ENCODE measurements at places on chromosomes 1 and 21. TPM values are rescaled to one million over a fixed set of nuclear protein-coding genes. Genes with fewer than 3 reads are reported as not detected.

CCDC30 gene
- 3.0 TPM for total RNA-seq

- no peak for DNase-seq
These were observed 347.0 kb upstream of the AJAP1 start for GRCh38 chr1:4307468-4307845.

PIGM gene
- total RNA-seq: 5.9 TPM

GRCh38 chr1:247210062-247210375, 38.2 kb upstream of the ZNF124 start:
- DNase-seq: no peak

GRCh38 chr1:55375617-55376258, 160.6 kb upstream of the USP24 start:
- DNase-seq: peak; percentile 30

DNA sequence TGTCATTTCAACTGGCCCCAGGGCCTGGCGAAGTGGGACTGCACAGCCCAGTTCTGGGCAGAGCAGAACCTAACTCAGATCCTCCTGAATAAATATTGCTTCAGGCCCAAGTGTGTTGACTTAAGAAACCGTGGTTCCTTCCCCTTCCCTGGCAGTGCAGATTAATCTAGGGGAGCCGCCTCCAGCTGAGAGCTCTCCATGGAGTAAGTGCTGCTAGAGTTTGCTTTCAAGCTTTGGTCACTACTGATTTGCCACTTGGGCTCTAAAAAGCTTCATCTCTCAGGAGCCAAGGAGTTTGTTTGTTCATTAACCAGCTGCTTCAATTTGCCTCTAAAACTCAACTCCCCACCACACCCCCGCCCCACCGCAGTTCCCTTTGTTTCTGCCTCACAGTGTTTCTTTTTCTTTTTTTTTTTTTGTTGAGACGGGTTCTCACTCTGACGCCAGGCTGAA, 112.1 kb downstream of the DTL start:
- DNase-seq: no peak

TRIM45 gene
- total RNA-seq: 6.7 TPM
